MV-4-11 (cell line): ENCODE measurements at places on chromosomes 16 and 17.

DNA sequence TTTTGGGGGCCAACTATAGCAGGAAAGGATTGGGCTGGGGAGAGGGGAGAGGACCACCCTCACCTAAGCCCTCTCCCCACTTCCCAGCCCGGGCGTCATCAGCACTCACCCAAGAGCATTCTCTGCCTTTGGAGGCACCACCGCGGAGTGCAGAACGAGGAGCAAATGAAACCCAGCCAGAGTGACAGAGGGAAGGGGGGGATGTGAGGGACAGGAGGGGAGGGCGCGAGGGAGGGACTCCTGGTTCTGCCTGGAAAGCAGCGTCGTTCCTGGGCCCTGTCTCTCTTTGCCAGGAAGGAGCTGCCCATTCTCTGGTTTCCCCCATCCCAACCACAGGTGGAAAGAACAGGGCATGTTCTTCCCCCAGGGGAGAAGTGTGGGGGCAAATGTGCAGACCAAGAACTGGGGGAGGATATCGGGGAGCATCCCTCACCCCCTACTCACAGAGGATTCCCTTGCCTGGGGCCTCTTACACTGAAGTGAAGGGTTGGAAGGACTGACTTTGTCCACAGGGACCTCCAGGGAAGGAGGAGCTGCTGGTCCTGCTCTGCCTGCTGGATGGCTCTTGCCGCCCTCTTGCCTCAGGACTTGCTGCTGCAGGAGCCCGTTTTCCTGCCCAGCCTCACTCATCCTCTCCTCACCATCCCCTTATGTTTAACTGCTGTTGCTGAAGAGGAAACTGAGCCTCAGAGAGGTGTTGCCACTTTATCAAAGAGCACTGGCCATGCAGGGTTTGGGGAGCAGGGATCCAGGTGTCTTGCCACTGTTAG lies 3.5 kb upstream of the C17orf113 start:
- DNase-seq = no peak

DNA sequence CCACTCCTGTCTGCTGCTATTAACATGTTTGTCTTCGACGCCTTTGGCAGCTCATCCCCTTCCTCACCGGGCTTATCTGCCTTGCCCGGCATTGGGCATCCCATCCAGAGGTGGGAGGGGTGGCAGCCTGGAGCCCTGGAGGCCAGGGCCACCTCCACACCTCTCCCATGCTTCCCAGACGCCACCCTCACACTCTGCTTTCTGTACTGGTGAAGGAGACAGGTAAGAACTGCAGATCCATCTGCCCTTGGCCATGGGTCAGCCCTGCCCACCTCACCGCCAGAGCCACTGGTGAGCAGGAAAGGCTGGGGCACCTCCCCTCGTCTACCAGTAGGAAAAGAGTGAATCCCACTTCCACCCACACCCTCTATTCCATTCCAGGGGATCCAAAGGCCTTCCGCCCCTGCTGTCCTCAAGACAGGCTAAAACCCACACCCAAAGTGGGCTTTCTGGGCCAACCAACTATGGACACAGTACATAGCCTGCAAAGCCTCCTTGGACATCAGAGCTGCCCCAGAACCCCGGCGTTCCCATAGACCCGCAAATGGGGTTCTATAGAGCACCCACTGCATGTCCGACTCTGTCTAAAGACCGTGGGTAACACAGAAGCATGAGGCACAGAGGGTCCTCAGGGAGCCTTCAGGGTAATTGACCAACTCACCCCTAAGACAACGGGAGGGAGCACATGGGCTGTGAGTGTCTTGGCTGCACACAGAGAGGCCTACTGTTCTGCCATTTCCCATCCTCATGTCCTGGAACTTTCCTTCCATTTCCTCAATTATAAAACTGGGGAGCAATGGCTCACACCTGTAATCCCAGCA lies 23.4 kb upstream of the RBFOX3 start:
- no peak for DNase-seq

GRCh38 chr17:33973491-33973890 lies 281.6 kb upstream of the CCL2 start:
- no peak for DNase-seq

DNA sequence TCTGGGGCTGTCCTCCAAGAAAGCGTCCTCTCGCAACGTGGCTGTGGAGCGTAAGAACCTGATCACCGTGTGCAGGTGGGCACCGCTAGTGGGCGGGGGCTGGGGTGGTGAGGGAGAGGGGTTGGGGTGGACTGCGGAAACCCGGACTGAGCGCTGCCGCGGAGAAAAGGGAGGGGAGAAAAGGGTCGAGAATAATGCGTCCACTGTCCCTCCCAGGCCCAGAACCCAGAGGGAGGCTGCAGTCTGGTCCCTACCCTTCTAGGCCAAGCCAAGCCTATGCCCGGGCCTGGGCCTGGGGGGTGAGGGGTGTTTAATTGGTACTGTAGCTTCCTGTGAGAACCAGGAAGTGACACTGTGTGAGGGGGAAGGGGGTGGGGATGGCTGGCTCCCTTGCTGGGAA lies 464 bp downstream of the RUNDC3A start:
- no peak for DNase-seq

GRCh38 chr17:66348584-66349165 lies 46.3 kb downstream of the PRKCA start:
- DNase-seq = peak; percentile 43

GRCh38 chr17:58120195-58120822 lies 27.9 kb upstream of the OR4D1 start:
- peak; percentile 10 for DNase-seq

GRCh38 chr17:39305978-39306377 lies 80.2 kb upstream of the STAC2 start:
- no peak for DNase-seq

DNA sequence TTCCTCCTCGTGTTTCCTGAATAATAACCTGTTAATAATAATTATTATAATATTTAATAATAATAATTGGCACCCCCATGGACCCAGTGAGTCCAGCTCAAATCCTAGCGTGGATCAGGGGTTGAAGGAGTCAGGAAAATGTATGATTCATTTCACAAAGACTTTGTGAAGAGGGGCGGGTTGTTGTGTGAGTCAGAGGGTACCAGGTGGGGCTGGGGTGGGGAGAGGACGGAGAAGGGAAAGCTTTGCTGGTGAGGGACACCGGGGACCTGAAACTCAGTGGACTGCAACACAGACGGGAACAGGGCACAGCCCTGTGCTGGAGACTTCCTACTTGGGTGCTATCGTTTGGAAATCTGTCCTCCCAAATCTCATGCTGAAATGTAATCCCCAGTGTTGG lies 3.1 kb upstream of the ADORA2B start:
- no peak for DNase-seq
